ENCODE measurements at places on chromosomes 1 and 21. TPM values are rescaled to one million over a fixed set of nuclear protein-coding genes. Genes with fewer than 3 reads are reported as not detected.

KRTAP19-1 gene
- total RNA-seq: not detected

ADAMTSL4 gene
- total RNA-seq: 0.42 TPM

TMPRSS15 gene
- not detected for total RNA-seq

AMY2A gene
- total RNA-seq: not detected

PRSS38 gene
- not detected for total RNA-seq

ANGPTL1 gene
- 0.13 TPM for total RNA-seq

PRR9 gene
- total RNA-seq: not detected

PGLYRP3 gene
- total RNA-seq: not detected

LCE2B gene
- total RNA-seq: not detected

OR2T11 gene
- total RNA-seq: not detected

LRRC7 gene
- 0.29 TPM for total RNA-seq

BRINP3 gene
- total RNA-seq: not detected

CLCA2 gene
- total RNA-seq: not detected

VAMP3 gene
- total RNA-seq: 162 TPM

PTBP2 gene
- total RNA-seq: 9.1 TPM

PDPN gene
- 36.0 TPM for total RNA-seq

CLCA4 gene
- not detected for total RNA-seq

IFI44 gene
- total RNA-seq: 29.8 TPM

Measured in SJSA1 (cell line).